ENCODE measurements at places on chromosomes 11 and 22.

DNA sequence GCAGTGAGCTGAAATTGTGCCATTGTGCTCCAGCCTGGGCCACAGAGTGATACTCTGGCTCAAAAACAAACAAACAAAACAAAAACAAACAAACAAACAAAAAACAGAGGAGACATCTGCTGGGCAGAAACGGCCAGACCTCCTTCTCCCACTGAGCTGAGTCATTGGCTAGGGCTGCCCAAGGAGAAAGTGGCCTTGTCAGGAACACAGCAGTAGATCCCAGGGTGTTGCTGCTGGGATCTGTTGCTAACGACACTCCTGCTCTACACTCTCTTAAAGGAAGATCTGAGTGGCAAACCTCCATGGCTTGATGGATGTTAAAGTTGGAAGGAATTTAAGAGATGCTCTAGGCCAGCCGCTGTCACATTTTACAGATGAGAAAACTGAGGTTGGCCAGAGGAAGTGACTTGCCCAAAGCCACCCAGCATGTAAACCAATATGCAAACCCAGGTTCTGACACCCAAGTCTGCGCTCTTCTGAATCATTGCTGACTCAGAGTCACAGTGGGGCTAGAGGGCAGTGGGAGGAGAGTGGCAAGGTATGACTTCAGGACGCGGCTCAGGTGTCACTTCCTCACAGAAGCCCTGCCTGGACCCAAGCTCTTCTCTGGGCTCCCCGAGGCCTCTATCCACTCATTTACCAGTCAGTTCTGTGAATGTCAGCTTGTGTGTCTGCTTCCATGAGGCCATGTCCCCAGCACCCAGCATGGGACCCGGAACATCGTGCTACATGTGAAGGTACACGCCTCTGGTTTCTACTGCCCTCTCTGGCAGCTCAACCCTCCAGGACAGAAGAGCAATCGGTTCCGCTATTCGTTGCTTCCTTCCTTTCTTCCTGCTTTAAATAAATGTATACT, 11.3 kb upstream of the GDPD5 start:
- peak; percentile 44 for DNase-seq

GRCh38 chr11:48164836-48165235, 51.8 kb upstream of the OR4B1 start:
- DNase-seq: no peak

GRCh38 chr11:19191530-19192169, 10.1 kb downstream of the CSRP3 start:
- DNase-seq: no peak

- no peak for DNase-seq
Measured at GRCh38 chr22:40535189-40535512, 101.4 kb downstream of the MRTFA start.

GRCh38 chr22:38657045-38657909, 839 bp downstream of the CBY1 start:
- peak; percentile 17 for DNase-seq

DNA sequence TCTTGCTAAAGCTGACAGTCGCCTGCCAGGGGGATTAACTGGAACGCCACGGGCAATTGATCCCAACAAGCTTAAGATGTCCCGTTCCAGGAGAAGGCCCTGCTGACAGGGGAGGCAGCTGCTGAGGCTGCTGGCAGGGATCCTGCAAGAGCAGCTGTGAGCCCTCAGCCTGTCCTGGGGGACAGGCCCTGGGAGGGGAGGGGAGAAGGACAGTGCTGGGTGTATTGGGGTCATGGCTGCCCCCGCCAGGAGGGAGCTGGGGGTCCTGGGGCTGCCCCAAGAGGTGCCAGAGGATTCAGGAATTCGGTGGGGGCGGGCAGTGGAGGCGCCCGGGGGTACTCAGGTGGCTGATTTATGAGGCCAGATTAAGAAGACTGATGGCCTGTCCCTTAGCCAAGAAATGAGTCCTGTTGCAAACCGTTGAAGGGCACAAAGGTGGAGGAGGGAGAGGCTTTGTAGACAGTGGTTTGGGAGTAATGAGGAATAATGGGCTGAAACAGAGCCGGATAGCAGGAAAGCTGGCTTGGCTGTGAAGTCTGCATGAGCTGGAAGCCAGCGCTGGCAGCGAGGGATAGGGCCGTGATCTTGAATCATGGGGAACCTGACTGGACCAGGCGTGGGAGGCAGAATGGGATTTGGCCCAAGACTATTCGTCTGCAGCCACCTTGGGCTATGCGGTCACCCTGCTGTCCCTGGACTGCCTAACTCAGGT, 133.5 kb downstream of the CACNA1I start:
- DNase-seq: no peak

DNA sequence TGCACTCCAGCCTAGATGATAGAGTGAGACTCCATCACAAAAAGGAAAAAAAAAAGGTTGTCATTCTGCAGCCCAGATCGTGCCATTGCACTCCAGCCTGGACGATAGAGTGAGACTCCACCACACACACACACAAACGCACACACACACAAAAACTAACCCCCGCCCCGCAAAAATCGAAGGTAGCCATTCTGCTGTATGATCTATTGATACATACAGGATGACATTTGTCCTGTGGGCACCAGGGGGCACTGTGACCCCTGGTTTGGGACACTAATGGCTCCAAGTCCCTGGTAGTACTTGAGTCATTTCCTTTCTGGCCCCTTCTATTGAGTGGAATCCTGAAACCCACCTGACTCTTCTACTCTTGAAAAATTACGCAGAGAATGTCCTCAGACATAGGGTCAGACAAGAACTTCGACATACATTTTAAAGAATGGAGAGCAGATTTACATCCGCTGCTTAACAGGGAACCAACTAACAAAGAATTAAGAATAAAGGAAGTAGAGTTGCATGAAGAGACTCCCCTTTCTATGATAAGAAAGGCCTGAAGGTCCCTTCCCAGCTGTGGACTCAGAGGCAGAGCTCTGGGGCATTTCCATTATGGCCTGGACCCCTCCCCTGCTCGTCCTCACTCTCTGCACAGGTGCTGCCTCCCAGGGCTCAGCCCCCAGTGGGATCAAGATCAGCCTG, 35.0 kb upstream of the PRAME start:
- DNase-seq: peak; percentile 35

GRCh38 chr11:113876798-113877669, 1.7 kb upstream of the USP28 start:
- no peak for DNase-seq

DNA sequence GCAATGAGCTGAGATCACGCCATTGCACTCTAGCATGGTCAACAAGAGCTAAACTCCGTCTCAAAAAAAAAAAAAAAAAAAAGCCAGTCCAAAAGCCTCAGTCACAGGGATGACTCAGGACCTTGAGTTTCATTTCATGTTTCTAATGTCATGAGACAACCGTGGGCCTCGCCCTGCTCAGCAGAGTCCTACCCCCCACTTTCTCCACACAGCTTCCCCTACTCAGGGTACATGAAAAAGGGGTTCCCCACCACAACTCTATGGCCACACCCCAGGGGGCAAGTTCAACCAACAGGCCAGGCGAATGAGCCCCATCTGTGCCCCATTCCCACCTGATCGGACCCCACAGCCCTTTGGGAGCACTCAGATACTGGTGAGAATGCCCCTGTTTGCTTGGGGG, 24.3 kb upstream of the ADA2 start:
- DNase-seq: no peak

DNA sequence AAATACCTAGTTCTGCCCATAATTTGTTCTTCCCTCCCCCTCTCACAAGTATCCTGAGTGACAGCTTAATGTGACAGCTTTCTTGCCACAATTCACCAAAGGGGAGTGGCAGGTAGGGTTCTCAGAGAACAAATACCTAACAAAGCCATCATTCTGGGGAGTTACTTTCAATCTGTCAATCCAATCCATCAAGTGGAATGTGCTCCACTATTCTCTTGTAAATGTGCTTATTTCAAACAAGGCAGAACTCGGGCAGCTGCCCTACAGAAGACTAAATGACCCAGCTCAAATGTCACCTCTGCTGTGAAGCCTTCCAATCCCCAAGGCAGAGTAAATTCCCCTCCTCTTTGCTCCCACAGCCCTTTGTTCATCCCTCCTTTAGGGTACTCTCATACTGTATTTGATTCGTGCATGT, 27.8 kb downstream of the LGR4 start:
- DNase-seq: no peak

DNA sequence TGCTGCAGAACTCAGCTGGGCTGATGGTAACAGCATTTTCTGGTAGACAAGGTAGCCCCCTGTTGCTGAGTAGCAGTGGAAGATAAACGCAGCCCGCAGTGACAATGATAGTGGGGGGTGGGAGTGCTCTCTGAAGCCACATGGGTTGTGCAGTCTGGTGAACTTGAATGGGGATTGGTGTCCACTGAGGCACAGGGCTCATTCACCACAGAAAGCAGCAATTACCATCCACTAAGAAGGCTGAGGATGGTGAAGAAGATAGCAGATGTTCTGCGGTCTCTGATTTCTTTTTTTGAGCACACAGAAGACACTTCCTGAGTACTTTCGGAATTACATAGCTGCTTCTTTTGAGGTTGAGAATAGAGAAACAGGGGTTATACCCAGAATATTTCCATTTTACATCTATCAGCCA, 150.3 kb downstream of the LRRC4C start:
- DNase-seq: no peak

GRCh38 chr11:121626507-121626875, 173.7 kb upstream of the SORL1-AS1 start:
- no peak for DNase-seq

- DNase-seq: no peak
Measured at GRCh38 chr22:26553056-26553752, 36.7 kb downstream of the TPST2 start.

Data from stimulated activated CD4-positive, alpha-beta T cell treated with anti-CD3 and anti-CD28 coated beads, Interleukin-2, amount 100 ng/mL, for 48 hours (primary cell).